ENCODE measurements at places on chromosomes 16 and 17.

GRCh38 chr17:4501295-4501949 is 2.7 kb downstream of the SPNS2 start:
- peak; percentile 45 for DNase-seq

DNA sequence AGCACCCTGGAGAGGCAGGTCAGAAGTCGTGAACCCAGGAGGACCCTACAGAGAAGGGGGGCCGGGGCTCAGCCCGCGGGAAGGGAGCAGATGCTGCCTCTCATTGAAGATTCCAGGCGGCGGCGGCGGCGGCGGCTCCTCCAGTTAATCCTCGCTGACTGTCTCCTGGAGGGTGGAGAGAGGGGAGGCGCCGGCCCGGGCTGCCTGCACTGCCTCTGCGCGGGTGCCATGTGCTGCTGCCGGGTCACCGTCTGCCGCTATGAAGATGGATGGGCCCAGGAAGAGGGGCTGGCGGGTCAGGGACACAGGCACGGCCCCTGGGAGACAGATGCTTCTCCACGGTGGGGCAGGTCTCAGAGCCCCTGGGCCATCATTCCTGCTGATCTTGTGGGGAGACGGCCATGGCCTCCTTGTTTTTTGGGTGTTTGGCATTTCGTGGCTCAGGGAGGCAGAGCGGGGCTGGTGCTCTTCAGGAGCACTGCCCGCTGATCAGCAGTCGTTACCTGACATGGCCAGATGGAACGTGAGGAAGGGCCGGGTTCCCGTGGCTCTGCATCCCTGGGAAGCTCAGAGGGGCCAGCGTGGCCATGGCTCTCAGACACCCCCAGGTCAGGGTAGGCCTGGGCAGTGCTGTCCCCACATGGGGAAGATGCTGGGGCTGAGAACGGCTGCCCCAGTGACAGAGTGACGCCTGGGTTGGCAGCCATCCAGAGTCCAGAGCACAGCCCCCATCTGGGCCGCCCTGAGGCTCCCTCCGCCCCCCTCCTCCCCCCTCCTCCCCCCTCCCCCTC is 36.1 kb downstream of the GINS2 start:
- peak; percentile 36 for DNase-seq

DNA sequence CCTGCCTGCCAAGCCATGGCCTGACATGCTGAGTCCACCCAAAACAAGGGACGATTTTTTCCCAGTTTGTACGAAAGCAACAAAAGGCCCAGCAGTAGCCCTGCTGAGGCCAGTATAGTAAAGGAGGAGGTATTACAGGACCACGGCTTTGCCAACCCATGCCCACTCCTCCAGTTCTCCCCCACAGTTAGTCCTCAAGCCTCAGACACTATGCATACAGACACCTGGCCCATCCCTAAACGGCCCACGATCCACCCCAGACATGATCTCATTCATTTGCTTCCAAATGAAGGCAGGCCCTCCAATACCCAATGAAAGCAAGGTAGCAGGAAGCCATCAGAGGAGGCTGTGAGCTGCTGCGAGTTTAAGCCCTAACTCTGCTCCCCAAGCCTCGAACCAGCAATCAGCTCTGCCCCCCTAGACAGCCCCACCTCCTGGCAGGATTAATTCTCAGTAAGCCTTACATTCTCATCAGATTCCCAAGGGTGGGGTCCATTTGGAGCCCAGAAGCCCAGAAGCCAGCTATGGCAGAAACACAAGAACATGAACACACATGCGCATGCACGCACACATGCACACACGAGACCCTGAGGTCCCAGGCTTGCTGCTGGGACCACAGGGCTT is 4.9 kb downstream of the HDAC5 start:
- no peak for DNase-seq

DNA sequence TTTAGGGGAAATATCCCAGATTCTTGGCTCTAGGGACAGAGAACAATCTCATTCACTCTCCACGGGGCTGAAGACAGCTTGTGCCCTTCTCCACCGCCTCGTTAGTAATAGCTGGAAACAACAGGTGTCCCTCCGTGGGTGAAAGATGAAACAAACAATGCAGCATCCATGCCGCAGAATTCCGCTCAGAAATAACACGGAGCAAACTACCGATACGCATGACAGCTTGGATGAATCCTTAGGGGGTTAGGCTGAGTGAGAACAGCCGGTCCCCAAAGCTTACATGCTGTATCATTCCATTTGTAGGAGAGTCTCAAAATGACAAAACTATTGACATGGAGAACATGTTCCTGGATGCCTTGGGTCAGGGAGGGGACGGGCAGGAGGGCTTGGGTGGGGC is 29.4 kb upstream of the CACNG1 start:
- no peak for DNase-seq

GRCh38 chr16:785563-786535 is 2.3 kb downstream of the RPUSD1 start:
- peak; percentile 4 for DNase-seq

DNA sequence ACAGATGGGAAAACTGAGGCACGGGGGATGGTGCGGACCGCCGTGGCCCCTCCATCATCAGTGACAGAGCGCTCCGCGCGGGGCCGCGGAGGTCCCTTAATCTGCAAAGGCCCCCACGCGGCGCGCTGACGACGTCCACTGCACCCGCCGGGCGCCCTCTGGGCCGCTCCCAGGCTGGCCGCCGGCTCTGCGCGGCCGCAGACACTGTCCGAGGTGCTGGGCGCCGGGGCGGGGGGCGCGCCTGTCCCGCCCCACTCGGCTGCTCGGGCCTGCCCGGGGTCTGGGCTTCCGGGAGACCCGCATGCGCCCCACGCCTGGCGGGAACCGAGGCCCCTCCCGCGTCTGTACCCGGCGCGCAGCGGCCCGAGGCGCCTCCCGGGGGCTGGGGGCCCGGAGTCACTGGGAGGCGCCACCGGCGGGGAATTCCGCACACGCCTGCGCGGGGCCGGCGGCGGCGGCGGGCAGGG is 550 bp upstream of the RNF213 start:
- DNase-seq, result peak; percentile 50

GRCh38 chr16:73420676-73421075 is 372.7 kb upstream of the ZFHX3 start:
- DNase-seq, result peak; percentile 87

- no peak for DNase-seq
Measured at GRCh38 chr16:62170642-62171041, 134.4 kb upstream of the CDH8 start.

- no peak for DNase-seq
Measured at GRCh38 chr17:49739641-49740271, 24.2 kb downstream of the FAM117A start.

DNA sequence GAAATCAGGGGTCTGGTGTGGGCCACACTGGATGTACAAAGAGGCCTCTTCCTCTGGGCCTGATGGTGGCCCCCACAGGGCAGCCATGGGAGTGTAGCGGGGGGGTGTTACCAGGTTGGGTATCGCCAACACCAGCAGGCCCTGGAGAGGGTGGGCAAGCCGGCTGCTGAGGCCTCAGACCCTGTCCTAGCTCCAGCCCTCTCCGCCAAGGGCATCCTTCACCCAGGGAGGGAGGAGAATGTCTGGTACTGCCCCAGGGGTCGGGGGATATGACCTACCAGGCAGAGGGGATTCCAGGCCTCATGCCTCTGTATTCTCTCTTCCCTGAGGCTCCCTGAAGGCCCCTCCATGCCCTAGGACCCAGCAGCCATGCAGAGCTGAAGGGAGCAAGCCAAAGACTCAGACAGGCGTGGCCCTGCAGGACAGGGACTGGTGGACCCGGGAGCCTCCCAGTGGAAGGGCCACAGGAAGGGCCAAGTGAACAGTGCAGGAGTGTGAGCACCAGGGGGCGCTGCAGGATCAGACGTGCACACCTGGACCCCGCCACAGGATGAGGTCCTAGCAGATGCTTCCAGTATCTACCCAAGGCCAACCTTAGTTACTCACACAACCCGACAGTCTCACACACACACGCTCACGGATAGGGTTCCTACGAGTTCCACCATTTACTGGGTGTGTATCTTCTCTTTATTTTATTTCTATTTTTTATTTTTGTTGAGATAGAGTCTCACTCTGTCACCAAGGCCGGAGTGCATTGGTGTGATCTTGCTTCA is 10.9 kb upstream of the CES4A start:
- DNase-seq, result peak; percentile 75

Data from kidney glomerular epithelial cell (primary cell).